AG10803 (cell line): ENCODE measurements at places on chromosomes 1 and 21.

DNA sequence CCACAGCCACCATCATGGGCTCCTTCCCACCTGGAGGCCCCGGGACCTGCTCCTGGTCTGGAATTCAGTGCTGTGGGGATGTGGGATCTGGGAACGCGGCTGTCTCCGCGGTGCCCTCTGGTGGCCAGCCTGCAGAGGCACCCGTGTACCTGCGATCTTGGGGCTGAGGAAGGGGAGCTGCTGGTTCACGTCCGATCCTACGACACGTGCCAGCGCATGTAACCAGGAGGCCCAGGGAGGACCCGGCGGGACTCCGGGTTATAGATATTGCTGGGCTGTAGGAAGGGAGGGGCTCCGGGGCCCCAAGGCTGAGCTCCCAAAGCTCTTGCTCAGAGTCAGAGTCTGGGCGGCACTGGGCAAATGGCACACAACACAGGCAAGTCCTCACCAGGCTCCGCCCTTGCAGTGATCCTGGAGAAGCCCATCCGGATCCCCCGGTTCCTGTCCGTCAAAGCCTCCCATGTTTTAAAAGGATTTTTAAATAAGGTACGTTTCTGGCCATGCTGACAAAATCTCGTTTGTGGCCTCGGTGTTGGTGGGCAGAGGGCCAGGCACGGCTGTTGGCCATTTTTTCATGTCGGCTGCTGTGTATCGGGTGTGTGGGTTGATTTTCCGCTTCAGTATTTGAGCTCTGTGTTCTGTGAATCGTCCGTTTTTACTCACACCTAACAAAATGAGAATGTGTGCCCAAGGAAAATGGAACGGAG is 20.1 kb downstream of the FAAP20 start:
- DNase-seq, result peak; percentile 48

GRCh38 chr1:50129201-50129600 is 20.5 kb downstream of the ELAVL4 start:
- DNase-seq, result no peak

DNA sequence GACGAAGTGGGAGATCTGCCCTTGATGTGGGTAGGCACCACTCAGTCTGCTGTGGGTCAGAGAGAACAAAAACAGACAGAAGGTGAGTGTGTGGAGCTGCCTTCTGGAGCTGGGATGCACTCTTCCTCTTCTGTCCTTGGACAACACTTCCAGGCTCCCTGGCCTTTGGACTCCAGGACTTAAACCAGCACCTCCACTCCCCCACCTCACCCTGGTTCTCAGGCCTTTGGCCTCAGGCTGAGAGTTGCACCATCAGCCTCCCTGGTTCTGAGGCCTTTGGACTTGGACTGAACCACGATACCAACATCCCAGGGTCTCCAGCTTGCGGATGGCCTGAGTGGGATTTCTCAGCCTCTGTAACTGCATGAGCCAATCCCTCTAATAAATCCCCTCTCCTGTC is 68.1 kb upstream of the STUM start:
- DNase-seq, result no peak

GRCh38 chr1:101483982-101484688 is 247.3 kb downstream of the S1PR1 start:
- peak; percentile 17 for DNase-seq

- DNase-seq, result no peak
These were observed 117.6 kb downstream of the PEX14 start for GRCh38 chr1:10592373-10592772.

- DNase-seq, result no peak
These were observed 162.6 kb downstream of the TNR start for GRCh38 chr1:175580841-175581240.

DNA sequence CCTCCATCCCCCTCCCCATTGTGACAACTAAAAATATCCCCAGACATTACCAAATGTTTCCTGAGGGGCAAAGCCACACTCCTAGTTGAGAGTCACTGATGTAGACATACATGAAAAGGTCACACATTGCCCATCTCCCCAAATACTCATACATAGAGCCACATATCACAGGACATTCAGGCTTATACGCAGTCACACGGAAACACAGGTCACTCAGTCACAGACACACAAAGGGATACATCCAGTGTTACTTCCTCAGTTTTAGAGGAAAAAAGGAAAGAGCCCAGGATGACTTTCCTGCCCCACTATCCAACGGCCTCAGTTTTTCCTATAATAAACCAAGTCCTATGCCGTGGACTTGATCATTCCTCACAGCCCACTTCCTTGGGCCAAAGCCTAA is 1.9 kb downstream of the SLC39A1 start:
- no peak for DNase-seq

- no peak for DNase-seq
These were observed 39.5 kb upstream of the CNTN2 start for GRCh38 chr1:205003358-205004131.

GRCh38 chr1:229557913-229558414 is 543 bp downstream of the ABCB10 start:
- peak; percentile 18 for DNase-seq

DNA sequence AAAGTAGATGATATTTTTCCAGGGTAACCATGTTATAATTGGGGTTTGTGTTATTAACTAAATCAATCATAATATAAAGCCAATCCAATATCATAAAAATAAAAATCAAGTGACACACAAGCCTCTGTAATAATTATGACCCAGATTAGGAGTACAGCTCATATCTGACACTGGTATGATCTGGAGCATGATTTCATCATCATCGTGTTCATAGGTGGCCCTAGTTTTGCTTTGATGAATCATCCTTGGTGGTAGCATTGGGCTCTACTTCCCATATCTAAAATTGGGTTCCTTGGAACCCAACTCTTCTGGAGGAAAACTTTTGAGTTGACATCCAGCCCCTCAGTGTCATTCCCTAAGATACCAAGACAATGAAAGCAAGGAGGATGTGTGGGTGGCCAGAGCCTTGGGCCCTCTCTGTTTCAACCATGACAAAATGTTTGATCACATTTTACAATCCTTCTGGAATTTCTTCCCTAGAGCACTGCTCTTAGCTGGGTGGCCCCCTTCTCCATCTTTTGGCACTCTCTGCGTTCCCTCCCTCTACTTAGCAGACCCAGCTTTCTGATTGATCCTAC is 37.0 kb upstream of the ENAH start:
- no peak for DNase-seq

DNA sequence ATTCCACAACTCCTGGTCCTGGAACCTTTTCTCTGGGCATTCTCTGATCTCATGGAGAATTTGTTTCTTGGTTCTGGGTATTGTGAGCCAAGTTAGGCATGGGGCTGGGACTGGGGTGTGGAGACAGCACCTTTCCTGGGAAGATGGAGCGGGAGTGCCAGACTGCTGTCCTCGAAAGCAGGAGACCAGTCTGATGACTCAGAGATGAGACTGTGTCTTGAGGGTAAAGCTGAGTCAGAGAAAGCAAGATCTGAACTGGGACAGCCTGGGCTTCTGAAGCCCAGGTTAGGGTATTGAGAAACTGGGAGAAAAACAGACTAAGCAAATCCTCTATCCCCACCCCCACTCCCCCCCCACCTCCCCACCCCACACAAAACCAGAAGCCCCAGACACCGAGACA is 2.2 kb upstream of the KANK4 start:
- peak; percentile 72 for DNase-seq
